Umbilical cord (tissue), 2 donors: ENCODE measurements at places on chromosomes 11 and 22. TPM values are rescaled to one million over a fixed set of nuclear protein-coding genes. Genes with fewer than 3 reads are reported as not detected.

CPT1B gene
- not detected for total RNA-seq

KRTAP5-1 gene
- not detected for total RNA-seq

NAALAD2 gene
- total RNA-seq: 7.2 TPM

MUC2 gene
- total RNA-seq: under 0.01 TPM

USP35 gene
- total RNA-seq: 33.2 TPM

SLC22A12 gene
- total RNA-seq: 2.4 TPM

MS4A7 gene
- total RNA-seq: 14.9 TPM

KRTAP5-2 gene
- not detected for total RNA-seq

NXPE2 gene
- total RNA-seq: 8.4 TPM

MAP6 gene
- 10.4 TPM for total RNA-seq

PHETA2 gene
- 15.4 TPM for total RNA-seq

CALCB gene
- 11.3 TPM for total RNA-seq

SLC2A11 gene
- total RNA-seq: 6.7 TPM

MMP1 gene
- total RNA-seq: not detected

GRIA4 gene
- 7.7 TPM for total RNA-seq

THYN1 gene
- 40.2 TPM for total RNA-seq

ENTHD1 gene
- 4.8 TPM for total RNA-seq

PTPN5 gene
- total RNA-seq: 4.8 TPM

ELMOD1 gene
- total RNA-seq: 4.6 TPM

UBQLNL gene
- total RNA-seq: not detected

DSCAML1 gene
- 1.4 TPM for total RNA-seq

OR51B5 gene
- 17.1 TPM for total RNA-seq

HEPACAM gene
- total RNA-seq: 1.9 TPM

SLC22A8 gene
- 0.72 TPM for total RNA-seq

SCT gene
- total RNA-seq: not detected

RSF1 gene
- 65.2 TPM for total RNA-seq

PAMR1 gene
- total RNA-seq: 51.5 TPM

BTG4 gene
- total RNA-seq: 5.5 TPM

LRRC56 gene
- not detected for total RNA-seq

SYT8 gene
- total RNA-seq: 11.1 TPM

FLRT1 gene
- 0.48 TPM for total RNA-seq

TNRC6B gene
- total RNA-seq: 51.5 TPM

SYCE3 gene
- not detected for total RNA-seq

GNAZ gene
- 15.6 TPM for total RNA-seq

DDTL gene
- total RNA-seq: 3.6 TPM

CBLIF gene
- not detected for total RNA-seq

CHADL gene
- total RNA-seq: 1.9 TPM

KRTAP5-11 gene
- 8.9 TPM for total RNA-seq
